ENCODE measurements at places on chromosomes 4 and X. TPM values are rescaled to one million over a fixed set of nuclear protein-coding genes. Genes with fewer than 3 reads are reported as not detected.

- no peak for DNase-seq
Observed at GRCh38 chr4:79958466-79959264, 114.4 kb downstream of the ANTXR2 start.

DNA sequence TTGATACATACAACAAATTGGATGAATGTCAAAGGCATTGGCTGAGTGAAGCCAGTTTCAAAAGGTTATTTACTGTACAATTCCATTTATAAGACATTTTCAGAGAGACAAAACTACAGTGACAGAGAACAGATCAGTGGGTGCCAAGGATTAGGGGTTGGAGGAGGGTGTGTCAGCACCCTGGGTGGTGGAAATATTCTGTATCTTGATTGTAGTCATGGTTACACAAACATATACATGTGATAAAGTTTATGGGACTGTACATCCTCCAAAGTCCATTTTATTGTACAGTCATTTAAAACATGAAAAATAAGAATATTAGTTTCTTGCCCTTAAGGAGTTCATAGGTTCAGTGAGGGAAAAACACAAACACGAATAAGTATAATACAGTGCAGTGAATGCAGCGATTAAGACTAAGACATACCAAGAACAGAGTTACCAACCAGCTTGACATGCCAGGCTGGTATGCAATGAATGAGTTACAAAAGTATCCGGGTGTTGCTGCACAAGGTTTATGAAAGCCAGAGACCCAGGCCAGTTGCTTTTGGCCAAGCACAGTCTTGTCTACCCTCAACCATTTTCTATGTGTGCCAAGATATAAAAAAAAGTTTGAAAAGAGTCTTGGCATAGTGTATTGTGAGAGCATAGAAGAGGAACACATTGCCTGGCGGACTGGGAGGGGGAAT lies 123.6 kb downstream of the MSL3 start:
- no peak for DNase-seq

Gene PIR
- 7.3 TPM for total RNA-seq

DNA sequence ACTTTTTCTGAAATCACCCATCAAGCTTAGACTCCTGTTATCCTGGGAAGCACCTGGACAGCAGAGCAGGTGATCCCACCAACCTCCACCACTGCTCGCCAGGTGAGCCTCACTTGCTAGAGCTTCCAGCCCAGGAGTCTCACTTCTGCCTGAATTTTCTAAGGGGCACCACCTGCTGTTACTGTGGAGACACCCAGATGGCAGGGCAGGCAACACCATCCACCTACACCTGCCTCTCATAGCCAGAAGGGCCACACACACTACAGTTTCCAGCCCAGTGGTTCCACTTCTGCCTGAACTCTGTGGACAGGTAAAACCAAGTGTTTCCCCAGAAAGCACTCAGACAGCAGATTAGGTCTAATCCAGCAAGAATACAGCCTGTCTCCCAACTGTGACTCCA lies 262.0 kb downstream of the ARAP2 start:
- DNase-seq, result no peak

DNA sequence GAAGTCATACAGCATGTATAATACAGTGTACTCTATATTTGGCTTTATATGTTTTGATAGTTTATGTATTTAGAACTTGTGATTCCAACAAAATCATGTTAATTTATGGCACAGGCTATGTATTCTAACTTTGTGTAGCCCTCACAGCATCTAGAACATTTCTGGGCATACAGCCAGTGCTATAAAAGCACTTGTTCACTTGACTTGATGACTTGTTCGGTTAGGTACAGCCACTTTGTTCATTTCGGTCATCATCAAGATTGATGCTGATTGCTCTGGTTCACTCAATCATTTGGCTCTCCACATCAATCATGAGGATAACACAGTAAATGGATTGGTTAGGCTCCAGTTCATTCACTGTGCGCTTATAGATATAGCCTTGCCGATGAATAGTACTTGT lies 97.6 kb upstream of the IRS4 start:
- no peak for DNase-seq

DNA sequence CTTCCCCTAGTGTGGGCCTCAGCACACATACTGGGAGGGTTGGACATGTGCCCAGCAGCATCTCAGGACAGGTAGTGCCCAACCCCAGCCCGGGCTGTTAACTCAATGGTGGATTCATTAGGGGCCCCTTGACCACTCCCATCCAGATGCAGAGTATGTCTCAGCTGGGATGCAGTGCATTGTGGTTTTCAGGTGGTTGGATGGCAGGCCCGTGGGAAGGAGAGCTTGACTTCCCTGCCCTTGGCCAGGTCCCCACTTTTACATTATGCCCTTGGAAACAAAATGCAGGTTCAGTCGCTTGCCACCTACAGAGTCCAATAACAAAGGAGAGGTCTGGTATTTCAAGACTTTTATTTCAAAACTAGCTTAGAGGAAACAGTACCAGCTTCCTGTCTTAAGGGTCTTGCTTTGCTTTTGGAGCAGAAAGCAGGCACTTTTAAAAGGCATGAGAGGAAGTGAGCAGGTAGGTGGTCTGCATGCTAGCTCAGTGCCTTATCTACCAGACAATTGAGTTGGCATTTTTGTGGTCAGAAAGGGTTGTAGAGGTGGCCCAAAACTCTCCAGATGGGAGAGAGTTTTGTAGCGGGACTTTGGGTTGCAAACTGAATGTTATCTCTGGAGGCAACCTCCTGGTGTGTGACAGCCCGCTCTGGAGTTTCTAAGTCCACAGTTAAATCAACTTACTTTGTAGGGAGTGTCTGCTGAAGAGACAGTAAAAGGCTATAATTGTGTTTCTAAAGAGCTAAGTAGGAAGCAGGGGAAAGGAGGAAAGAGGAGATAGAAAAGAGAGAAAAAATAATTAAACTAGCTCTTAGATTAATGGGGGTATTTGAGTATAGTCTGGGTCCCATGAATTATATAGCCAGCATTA lies 171.0 kb downstream of the GALNTL6 start:
- no peak for DNase-seq

GRCh38 chr4:142838778-142839177 lies 7.3 kb downstream of the INPP4B start:
- DNase-seq, result peak; percentile 23

- DNase-seq, result no peak
Observed at GRCh38 chr4:183831026-183831446, 74.1 kb upstream of the STOX2 start.

DNA sequence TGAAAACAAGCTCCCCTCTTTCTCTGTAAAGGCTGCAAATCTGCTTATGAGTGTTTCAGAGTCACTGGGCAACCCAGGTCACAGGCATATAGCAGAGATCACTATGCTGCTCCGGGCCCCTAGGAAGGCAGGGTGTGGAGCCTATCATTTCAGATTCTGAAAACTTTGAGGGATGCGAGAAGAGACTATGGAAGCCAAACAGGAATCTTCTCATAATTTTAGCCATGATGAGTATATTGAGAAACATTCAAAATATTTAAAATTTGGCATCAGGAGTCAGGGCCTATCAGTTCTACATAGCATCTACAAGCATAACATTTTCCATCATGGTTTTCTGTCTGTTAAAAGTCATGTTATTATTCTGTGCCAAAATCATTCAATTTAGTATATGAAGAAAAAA lies 61.7 kb upstream of the ATXN3L start:
- no peak for DNase-seq

- no peak for DNase-seq
Observed at GRCh38 chrX:108735091-108735678, 1.2 kb downstream of the IRS4 start.

- peak; percentile 71 for DNase-seq
Observed at GRCh38 chr4:123939621-123940020, 543.0 kb downstream of the SPRY1 start.

GRCh38 chr4:123706973-123707372 lies 310.4 kb downstream of the SPRY1 start:
- no peak for DNase-seq

GRCh38 chrX:29241809-29242208 lies 654.6 kb downstream of the IL1RAPL1 start:
- DNase-seq, result no peak

GRCh38 chr4:143668930-143669552 lies 31.4 kb downstream of the FREM3 start:
- no peak for DNase-seq

DNA sequence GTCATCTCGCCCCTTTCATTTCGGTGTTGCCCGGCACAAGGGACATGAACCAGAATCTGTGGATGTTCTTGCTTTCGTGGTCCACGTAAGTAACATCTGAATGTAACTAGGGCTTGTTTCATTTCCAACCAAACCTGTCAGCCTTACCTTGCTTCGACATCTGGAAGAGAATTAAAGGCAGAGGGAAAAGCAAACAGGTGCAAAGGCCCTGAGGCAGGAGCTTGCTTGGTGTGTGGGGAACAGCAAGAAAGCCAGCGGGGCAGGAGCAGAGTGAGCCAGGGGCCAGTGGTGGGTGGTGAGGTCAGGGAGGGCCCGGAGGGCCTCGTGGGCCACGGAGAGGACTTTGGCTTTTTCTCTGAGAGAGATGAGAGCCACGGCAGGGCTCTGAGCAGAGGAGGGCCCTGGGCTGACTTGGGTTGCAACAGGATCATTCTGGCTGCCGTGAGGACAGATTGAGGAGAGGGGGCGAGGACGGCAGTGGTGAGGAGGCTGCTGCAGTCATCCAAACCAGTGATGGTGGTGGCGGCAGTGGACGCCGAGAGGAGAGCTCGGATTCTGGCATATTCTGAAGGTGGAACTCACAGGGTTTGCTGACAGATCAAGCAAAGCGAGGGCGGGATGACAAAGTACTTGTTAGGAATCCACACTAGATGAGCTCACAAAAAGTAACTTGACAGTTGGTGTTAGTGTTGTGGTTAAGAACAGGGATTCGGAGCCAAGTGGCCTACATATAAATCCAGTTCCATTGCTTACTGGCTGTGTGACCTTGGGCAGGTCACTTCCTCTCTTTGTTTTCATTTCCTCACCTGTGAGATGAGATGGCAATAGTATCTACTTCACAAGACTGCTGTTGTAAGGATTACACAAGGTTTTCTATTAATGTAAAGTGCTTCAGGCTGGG lies 6.8 kb upstream of the WDR13 start:
- peak; percentile 23 for DNase-seq

Gene MAGEC1
- not detected for total RNA-seq

Gene RXFP1
- total RNA-seq, result not detected

DNA sequence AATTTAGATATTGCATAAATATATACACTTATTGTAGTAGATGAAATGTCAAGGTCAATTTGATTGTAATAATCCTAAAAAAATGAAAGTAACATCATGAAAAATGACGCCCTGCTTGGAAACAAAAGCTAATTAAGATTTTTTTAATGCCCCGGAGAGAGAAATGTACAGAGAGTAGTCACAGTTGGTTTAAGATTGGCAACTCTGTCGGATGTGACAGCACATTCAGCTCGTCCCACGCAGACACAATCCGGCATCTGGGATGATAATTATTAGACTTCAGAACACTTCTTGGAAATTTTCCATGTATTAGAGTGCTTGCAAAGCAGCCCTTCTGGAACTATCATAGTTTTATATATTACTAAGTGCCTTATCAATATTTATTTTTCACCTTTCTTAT lies 478.0 kb downstream of the PDHA2 start:
- no peak for DNase-seq

- no peak for DNase-seq
Observed at GRCh38 chrX:44945736-44946135, 72.7 kb downstream of the KDM6A start.

- no peak for DNase-seq
Observed at GRCh38 chr4:48370260-48371134, 29.2 kb downstream of the SLAIN2 start.

Gene ARR3
- total RNA-seq, result not detected

DNA sequence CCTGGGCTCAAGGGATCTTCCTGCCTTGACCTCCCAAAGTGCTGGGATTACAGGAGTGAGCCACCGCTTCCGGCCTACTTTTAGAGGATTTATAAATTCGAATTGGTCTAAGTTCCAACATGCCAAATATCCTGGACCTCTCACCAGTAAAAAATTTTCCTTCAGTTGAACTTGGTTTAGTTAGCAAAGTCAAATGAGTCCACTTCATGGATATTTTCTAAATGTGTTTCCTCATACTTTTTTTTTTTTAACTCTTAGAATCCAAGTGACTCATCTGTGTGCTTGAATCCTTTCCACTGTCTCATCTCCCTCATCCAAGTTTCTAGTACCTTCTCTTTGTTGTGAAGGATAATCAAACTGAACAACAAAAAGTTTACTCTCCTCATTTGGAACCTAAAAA lies 49.7 kb downstream of the RBM47 start:
- DNase-seq, result no peak

Gene GDPD2
- total RNA-seq, result not detected

DNA sequence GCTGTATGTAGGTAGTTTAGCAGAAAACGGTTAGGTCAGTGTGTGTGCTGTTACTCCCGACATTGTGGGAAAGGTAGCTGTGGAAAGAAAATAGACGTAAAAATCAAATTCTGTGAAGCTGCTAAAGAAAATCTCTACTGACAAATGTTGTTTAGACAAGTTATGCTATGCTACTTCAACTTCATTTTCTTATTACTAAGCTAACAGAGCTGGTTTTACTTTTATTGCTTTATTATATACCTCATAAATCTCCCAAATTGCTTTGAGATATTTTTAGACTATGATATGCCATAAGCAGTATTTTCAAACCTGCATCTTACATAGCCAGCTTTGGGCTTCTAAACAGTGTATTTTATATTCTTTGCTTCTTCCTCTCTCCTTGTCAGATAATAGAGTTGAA lies 108.2 kb upstream of the PACRGL start:
- DNase-seq, result no peak

Gene MRFAP1
- 128 TPM for total RNA-seq

- no peak for DNase-seq
Observed at GRCh38 chr4:145346081-145346480, 135.6 kb upstream of the SMAD1 start.

Gene TNMD
- total RNA-seq, result not detected

DNA sequence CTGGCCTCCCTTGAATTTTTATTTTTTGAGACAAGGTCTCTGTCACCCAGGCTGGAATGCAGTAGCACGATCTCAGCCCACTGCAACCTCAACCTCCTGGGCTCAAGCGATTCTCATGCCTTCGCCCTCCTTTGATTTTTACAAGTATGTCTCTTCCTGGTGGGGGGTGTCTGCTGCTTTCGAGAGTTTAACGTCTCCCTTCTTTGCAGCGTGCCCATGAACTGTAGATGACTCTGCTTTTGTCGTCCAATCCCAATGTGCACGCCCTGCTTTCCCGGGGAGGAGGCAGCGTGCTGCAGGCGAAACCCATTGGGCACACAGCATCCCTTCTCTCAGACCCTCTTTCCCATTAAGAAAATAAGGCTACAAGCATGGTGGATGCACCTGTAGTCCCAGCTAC lies 7.0 kb downstream of the PRKX start:
- no peak for DNase-seq

DNA sequence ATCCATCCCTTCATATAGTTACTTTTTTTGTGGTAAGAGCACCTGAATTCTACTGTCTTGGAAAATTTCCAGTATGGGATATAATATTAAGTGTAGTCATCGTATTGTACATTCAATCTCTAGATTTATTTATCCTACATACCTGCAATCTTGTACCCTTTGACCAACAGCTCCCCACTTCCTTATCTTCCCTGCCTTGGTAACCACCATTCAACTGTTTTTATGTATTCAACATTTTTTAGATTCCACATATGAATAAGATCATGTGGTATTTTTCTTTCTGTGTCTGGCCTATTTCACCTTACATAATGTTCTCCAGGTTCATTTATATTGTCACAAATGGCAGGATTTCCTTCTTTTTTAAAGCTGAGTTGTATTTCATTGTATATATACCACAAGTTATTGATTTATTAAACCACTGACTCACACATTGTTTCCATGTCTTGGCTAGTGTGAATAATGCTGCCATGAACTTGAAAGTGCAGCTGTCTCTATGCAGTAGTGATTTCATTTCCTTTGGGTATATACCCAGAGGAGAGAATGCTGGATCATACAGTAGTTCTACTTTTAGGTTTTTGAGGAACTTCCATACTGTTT lies 572.5 kb downstream of the MAGEB5 start:
- no peak for DNase-seq

Gene PAGE1
- not detected for total RNA-seq

Data from myocyte (in vitro differentiated cells).